ENCODE measurements at places on chromosomes 16 and 17.

- H3K27me3 ChIP-seq, result no peaks in the 10 kb centered on the region
- no peaks in the 10 kb centered on the region for H3K36me3 ChIP-seq
- no peak overlapping the region for H3K4me3 ChIP-seq
- no peaks in the 10 kb centered on the region for H3K4me1 ChIP-seq
- H3K27ac ChIP-seq, result no peak overlapping the region
These were observed 1.8 kb downstream of the CNTNAP4 start for GRCh38 chr16:76278980-76279379.

GRCh38 chr17:7893187-7893880 is 4.7 kb downstream of the CHD3 start:
- no peak overlapping the region for H3K27ac ChIP-seq
- no peaks in the 10 kb centered on the region for H3K27me3 ChIP-seq
- no peaks in the 10 kb centered on the region for H3K4me1 ChIP-seq
- no peak overlapping the region for H3K4me3 ChIP-seq

DNA sequence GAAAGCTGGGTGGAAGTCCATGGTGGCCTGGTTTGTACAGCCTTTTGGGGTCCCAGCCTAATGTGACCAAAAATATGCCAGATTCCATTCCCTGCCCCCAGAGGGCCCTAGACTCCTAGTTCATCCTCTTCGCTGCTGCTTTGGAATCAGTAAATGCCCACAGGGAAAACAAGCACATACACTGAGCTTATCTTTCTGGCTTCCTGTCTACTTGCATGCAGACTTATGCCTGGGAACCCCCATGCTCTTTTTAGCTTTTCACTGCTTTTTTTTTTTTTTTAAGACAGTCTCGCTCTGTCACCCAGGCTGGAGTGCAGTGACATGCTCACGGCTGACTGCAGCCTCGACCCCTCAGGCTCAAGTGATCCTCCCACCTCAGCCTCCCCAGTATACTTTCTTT is 6.2 kb upstream of the CD300LG start:
- no peaks in the 10 kb centered on the region for H3K36me3 ChIP-seq
- DNase-seq, result no peak
- H3K27ac ChIP-seq, result no peak overlapping the region
- H3K4me3 ChIP-seq, result no peak overlapping the region

DNA sequence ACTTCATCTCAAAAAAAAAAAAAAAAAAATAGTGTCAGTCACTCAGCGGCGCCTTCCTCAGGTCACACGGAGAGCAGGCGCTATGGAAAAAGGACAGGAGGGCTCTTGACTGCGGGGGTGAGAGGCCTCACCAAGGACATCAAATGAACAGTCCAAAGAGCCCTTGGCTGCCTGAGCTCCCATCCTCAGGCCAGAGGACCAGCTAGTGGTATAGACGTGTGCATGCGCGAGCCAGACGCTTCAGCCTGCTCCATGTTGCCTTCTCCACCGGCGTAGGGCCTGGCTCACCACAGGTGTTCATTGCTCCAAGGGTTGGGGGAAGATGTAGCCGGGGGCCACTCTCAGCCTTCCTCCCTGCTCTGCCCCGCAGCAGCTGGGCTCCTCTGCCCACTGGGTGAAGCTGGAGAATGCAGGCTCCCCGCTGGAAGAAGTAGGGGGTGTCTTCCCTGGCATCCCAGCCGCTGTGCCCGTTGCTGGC is 65.8 kb upstream of the PLCG2 start:
- H3K27me3 ChIP-seq, result no peaks in the 10 kb centered on the region
- H3K4me1 ChIP-seq, result no peaks in the 10 kb centered on the region
- no peaks in the 10 kb centered on the region for H3K36me3 ChIP-seq
- H3K27ac ChIP-seq, result no peak overlapping the region
- no peak for DNase-seq

GRCh38 chr17:57949649-57950048 is 5.6 kb downstream of the CUEDC1 start:
- no peak for DNase-seq
- no peak overlapping the region for H3K27ac ChIP-seq
- H3K4me3 ChIP-seq, result no peak overlapping the region
- peaks cover 3% of the 10 kb centered on the region for H3K4me1 ChIP-seq
- H3K36me3 ChIP-seq, result no peaks in the 10 kb centered on the region

DNA sequence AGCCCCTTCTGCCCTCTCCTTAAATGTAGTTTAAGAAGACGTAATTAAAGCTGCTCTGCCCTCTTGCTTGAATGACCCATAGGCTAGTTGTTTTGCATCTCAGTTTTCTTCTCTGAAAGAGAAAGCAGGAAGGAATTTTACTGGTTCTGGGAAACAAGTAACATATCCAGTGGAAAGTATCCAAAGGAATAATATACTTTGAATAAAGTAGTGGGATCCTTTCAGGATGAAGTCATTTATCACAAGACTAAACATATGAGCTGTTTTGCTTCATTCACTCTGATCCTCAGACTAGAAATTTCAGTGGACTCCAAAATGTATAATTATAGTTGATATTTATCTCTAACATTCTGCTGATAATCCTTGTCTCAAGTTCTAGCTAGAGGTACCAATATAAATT is 1297.6 kb upstream of the GOT2 start:
- H3K27me3 ChIP-seq, result no peaks in the 10 kb centered on the region
- DNase-seq, result no peak
- H3K4me3 ChIP-seq, result no peak overlapping the region
- no peaks in the 10 kb centered on the region for H3K36me3 ChIP-seq
- H3K27ac ChIP-seq, result no peak overlapping the region
- no peaks in the 10 kb centered on the region for H3K4me1 ChIP-seq

GRCh38 chr17:9845306-9845705 is 19.6 kb downstream of the GLP2R start:
- DNase-seq, result no peak
- no peaks in the 10 kb centered on the region for H3K27me3 ChIP-seq
- no peak overlapping the region for H3K27ac ChIP-seq
- H3K4me1 ChIP-seq, result peaks cover 7% of the 10 kb centered on the region
- H3K36me3 ChIP-seq, result no peaks in the 10 kb centered on the region
- H3K4me3 ChIP-seq, result no peak overlapping the region

DNA sequence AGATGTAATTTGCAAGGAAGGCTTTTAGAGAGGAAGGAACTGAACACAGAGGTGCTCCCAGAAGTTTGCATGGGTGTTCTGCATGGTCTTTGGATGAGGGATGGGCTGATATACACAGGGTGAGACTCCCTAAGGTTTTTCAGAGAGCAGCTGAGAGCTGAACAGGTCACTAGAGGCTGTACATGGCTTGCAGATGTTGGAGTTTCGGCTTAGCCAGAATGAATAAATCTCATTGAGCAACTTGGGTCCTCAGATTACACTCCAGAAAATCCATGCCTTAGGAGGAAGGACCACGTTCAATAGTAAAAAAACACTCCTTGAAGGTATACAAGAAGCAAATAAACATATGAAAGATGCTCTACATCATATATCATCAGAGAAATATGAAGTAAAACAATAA is 7.5 kb upstream of the ITGB3 start:
- no peak for DNase-seq
- H3K36me3 ChIP-seq, result no peaks in the 10 kb centered on the region
- no peaks in the 10 kb centered on the region for H3K27me3 ChIP-seq

- no peak overlapping the region for H3K27ac ChIP-seq
- no peaks in the 10 kb centered on the region for H3K27me3 ChIP-seq
These were observed 48.4 kb downstream of the COTL1 start for GRCh38 chr16:84569382-84569987.

- peak; percentile 83 for DNase-seq
- H3K27ac ChIP-seq, result peak overlapping the region; percentile 98
- no peaks in the 10 kb centered on the region for H3K27me3 ChIP-seq
- peaks cover 32% of the 10 kb centered on the region for H3K4me1 ChIP-seq
- no peaks in the 10 kb centered on the region for H3K36me3 ChIP-seq
These were observed 617 bp downstream of the PAFAH1B1 start for GRCh38 chr17:2593821-2594721.

DNA sequence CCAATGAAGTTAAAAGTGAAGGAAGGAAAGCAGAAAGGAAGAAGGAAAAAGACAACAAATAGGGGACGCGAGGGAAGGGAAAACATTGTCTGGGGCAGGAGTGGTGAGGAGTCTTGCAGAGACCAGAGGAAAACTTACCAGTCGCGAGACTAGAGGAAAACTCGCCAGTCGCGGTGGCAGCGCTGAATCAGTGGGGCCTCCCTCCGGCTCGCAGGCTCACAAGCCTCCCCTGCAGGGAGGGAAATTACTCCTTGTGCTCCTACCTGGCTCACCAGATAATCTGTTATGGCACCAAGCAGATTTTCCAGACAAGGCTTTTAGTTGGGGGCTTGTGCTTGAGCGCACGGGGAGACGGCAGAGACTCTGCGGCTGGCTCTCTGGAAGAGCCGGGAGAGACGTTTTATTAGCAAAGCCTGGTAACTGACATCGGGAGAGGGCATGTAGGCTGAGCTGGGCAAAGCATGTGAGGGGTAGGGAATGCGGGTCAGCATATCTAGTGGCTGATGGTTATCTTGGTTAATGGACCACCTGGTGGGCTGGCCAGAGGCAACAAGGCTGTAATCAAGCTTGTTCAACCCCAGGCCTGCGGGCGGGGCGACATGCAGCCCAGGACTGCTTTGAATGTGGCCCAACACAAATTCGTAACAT is 37.1 kb downstream of the LCMT1 start:
- no peaks in the 10 kb centered on the region for H3K27me3 ChIP-seq
- peaks cover 4% of the 10 kb centered on the region for H3K36me3 ChIP-seq

GRCh38 chr17:36980280-36980761 is 31.6 kb downstream of the AATF start:
- no peak for DNase-seq
- H3K27me3 ChIP-seq, result no peaks in the 10 kb centered on the region
- H3K4me3 ChIP-seq, result no peak overlapping the region
- H3K36me3 ChIP-seq, result no peaks in the 10 kb centered on the region

GRCh38 chr16:87002717-87003413 is 314.3 kb downstream of the C16orf95 start:
- no peaks in the 10 kb centered on the region for H3K4me1 ChIP-seq
- no peak overlapping the region for H3K27ac ChIP-seq
- no peaks in the 10 kb centered on the region for H3K27me3 ChIP-seq
- H3K4me3 ChIP-seq, result no peak overlapping the region

DNA sequence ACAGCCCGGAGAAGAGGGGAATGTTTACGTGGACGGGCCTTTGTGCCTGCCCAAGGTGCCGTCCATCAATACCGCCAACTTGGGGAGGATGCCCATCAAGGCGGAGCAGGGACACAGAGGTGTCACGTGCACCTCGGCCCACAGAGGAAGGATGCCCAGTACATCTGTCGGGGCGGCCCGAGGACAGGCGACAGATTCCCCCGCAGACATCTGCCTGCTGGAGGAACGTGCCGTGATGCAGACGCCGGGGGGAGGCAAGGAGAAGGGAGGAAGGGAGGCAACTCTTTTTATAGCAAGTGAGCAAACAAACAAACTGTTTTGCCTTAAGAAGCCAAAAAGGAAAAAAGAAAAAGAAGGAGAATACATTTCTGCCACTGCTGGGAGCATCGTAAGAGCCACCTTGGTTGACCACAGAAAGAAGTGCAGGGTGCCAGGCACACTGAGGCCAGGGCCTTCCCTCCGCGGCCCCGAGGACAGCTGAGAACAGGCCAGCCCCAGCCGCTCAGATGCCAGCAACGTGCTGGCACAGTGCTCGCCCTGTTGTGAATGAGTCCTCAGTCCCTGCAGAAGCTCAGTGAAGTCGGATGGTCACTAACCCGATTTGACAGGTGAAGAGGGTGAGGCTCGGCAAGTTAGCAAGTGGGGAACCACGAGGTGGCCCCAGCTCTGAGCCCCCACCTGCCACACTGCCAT is 146.4 kb downstream of the RBFOX3 start:
- H3K36me3 ChIP-seq, result no peaks in the 10 kb centered on the region
- H3K4me1 ChIP-seq, result no peaks in the 10 kb centered on the region
- DNase-seq, result no peak
- no peak overlapping the region for H3K27ac ChIP-seq
- no peaks in the 10 kb centered on the region for H3K27me3 ChIP-seq

- H3K4me3 ChIP-seq, result no peak overlapping the region
- no peak overlapping the region for H3K27ac ChIP-seq
- no peaks in the 10 kb centered on the region for H3K36me3 ChIP-seq
- no peaks in the 10 kb centered on the region for H3K4me1 ChIP-seq
- DNase-seq, result no peak
These were observed 21.6 kb downstream of the CCDC182 start for GRCh38 chr17:57723427-57724025.

DNA sequence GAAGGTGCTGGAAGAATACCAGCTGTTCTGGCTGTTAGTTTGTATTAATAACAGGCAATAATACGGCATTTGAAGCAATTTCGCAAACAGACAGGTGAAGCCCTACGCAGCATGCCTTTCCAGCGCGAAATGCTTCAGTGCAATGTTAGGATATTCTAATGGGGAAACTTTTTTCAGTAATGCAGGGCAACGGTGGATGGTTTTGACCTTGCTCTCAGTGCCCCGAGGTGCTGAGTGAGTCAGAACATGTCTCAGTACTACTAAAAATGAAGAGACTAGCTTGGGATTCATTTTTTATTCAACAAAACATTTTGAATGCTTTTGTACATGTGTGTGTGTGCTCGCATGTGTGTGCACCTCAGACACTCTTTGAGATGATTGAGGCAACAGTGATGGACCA is 172.2 kb downstream of the RBFOX1 start:
- H3K36me3 ChIP-seq, result no peaks in the 10 kb centered on the region
- no peak overlapping the region for H3K27ac ChIP-seq
- DNase-seq, result no peak
- no peak overlapping the region for H3K4me3 ChIP-seq
- no peaks in the 10 kb centered on the region for H3K27me3 ChIP-seq

DNA sequence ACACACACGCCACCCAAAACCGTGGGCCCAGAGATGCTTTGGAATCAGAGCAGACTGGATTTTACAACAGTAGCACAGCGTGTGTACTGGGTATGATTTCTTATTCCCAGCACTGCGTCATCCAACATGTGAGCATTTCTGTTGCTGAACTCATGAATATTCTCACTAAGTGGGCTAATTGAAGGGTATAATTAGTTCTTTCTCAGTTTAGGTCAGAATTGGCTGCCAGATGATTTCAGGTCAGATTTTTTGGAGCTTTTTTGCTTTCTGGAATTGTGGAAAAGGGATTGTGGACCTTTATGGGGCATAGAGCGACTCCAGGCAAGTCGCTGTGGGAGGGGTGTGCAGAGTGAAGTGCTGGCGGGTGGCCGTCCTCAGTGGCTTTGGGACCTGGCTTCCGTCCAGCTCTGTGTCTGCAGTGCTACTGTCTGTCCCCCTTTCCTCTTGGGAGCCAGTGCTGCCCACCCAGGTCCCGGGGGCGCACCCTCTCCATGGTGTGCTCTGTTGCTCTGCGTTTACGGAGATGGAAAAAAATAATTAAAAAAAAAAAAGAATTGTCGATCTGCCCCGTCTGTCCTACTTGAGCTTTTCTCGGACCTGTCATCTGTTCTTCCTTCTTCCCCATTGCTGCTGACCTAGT is 25.0 kb downstream of the FOXK2 start:
- no peak overlapping the region for H3K4me3 ChIP-seq
- no peaks in the 10 kb centered on the region for H3K27me3 ChIP-seq
- no peaks in the 10 kb centered on the region for H3K36me3 ChIP-seq
- DNase-seq, result no peak
- H3K27ac ChIP-seq, result no peak overlapping the region

- DNase-seq, result no peak
- no peaks in the 10 kb centered on the region for H3K27me3 ChIP-seq
- H3K4me3 ChIP-seq, result no peak overlapping the region
- no peak overlapping the region for H3K27ac ChIP-seq
- H3K4me1 ChIP-seq, result no peaks in the 10 kb centered on the region
- no peaks in the 10 kb centered on the region for H3K36me3 ChIP-seq
These were observed 79.4 kb downstream of the SDK2 start for GRCh38 chr17:73564843-73565242.

GRCh38 chr17:78197147-78197832 is 10.1 kb downstream of the AFMID start:
- no peaks in the 10 kb centered on the region for H3K36me3 ChIP-seq
- H3K27ac ChIP-seq, result no peak overlapping the region
- no peaks in the 10 kb centered on the region for H3K4me1 ChIP-seq
